ENCODE measurements at places on chromosomes 6 and 20. TPM values are rescaled to one million over a fixed set of nuclear protein-coding genes. Genes with fewer than 3 reads are reported as not detected.

GRCh38 chr6:113457751-113458150 lies 399.4 kb upstream of the MARCKS start:
- DNase-seq = no peak

- DNase-seq = no peak
These were observed 38.7 kb downstream of the SLC35D3 start for GRCh38 chr6:136960781-136961180.

GRCh38 chr6:106163966-106164877 lies 78.1 kb downstream of the PRDM1 start:
- DNase-seq = no peak

GRCh38 chr6:95959261-95959660 lies 56.5 kb upstream of the FUT9 start:
- DNase-seq = no peak

The BMP2 gene
- 19.3 TPM for total RNA-seq

DNA sequence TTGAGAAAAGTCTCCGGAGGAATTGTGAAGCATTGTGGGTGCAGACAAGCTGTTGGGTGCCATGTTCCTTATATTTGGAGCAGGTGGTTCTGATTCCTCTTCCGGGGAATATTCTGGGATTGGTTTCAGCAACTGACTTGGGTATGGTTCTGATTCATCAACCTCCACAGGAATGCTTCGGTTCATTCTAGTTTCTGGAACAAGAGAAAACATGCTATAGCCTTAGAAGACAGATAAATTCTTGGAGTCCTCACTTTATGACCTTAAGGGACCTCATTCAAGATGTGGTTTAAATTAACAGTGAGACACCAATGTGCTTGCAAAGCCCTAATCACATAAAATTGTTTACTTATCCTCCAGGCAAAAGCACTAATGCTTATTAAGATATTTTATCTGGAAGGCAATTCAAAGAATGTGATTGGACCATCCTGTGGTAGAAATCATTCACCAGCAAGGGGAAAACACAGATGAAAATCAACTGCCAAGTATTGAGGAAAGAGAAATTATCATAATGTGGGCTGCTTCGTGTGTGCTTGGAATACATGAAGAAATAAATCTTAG lies 13.7 kb downstream of the TRAF3IP2 start:
- DNase-seq = no peak

GRCh38 chr6:90315986-90316385 lies 19.3 kb upstream of the BACH2 start:
- no peak for DNase-seq

GRCh38 chr20:57838670-57839151 lies 128.9 kb upstream of the PMEPA1 start:
- DNase-seq = no peak

The SLC13A3 gene
- 4.2 TPM for total RNA-seq

- no peak for DNase-seq
These were observed 151.8 kb upstream of the INSM1 start for GRCh38 chr20:20215976-20216727.

- DNase-seq = no peak
These were observed 35.3 kb downstream of the YTHDF1 start for GRCh38 chr20:63180569-63181185.

The UNC93A gene
- not detected for total RNA-seq

DNA sequence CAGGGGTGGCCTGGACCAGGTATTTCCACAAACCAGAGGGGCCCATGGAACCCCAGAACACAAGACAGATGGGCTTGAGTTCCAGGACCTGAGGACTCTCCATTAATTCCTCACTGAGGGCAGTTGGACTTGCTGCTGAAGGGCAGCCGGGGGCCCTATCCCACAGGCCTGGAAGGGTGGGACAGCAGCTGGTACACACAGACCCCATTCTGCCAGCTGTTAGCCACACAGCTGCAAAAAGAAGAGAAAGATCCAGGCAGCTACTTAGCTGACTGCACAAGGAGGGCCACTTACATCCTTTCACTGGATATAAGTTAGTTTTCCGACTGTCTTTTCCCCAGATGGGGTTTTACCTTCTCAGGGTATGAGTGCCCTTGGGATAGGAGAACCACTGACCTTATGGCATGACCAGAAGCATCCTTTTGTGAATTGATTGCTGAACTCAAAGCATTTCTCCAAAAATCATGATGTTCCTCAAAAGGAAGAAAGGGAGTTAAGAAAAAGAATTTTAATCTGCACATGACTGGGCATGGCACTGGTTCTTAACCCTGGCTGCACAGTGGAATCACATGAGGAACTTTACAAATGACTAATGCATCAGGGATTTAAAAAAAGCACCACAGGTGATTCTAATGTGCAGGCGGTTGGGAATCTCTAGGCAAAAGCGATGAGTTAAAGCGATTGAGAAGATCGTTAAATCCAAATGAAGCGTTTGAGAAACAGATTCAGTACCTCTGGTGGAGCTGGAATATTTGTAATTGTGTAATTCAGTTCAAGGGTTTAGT lies 199.4 kb downstream of the TFAP2A start:
- no peak for DNase-seq

The BPI gene
- total RNA-seq = 0.40 TPM

- no peak for DNase-seq
These were observed 50.5 kb upstream of the SCAF8 start for GRCh38 chr6:154682633-154683125.

DNA sequence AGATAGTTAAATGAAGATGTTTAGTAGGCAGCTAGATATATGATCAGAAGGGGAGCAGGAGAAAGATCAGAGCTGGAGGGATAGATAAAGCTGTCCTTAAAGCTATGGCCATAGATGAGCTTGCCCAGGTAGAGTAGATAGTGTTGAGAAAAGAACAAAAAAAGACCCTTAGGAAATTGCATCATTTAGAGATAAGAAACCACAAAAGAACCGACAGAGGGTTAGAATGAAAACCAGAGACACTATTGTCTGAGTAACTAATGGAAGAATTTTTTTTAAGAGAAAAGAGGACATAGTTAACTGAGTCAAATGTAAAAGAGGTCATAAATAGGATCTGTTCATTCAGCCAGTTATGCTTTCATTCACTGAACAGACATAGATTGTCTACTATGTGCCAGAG lies 101.8 kb downstream of the TNFAIP3 start:
- no peak for DNase-seq

The NRSN1 gene
- not detected for total RNA-seq

The HNF4A gene
- not detected for total RNA-seq

The ATP9A gene
- total RNA-seq = 72.8 TPM

GRCh38 chr6:92362404-92362803 lies 1057.0 kb downstream of the EPHA7 start:
- no peak for DNase-seq

The TRAPPC3L gene
- 0.13 TPM for total RNA-seq

The C20orf202 gene
- total RNA-seq = 0.27 TPM

- DNase-seq = no peak
These were observed 478.2 kb upstream of the CITED2 start for GRCh38 chr6:139852488-139853140.

Data from thyroid gland (tissue), 4 donors.